ENCODE measurements at places on chromosomes 16 and 17.
A peak's percentile ranks its signal among the peaks of the same experiment; 100 is the strongest.

GRCh38 chr16:80056324-80056723 is 455.8 kb upstream of the MAF start:
- no peak for DNase-seq

GRCh38 chr16:50474138-50474537 is 74.1 kb upstream of the NKD1 start:
- peak; percentile 47 for DNase-seq

DNA sequence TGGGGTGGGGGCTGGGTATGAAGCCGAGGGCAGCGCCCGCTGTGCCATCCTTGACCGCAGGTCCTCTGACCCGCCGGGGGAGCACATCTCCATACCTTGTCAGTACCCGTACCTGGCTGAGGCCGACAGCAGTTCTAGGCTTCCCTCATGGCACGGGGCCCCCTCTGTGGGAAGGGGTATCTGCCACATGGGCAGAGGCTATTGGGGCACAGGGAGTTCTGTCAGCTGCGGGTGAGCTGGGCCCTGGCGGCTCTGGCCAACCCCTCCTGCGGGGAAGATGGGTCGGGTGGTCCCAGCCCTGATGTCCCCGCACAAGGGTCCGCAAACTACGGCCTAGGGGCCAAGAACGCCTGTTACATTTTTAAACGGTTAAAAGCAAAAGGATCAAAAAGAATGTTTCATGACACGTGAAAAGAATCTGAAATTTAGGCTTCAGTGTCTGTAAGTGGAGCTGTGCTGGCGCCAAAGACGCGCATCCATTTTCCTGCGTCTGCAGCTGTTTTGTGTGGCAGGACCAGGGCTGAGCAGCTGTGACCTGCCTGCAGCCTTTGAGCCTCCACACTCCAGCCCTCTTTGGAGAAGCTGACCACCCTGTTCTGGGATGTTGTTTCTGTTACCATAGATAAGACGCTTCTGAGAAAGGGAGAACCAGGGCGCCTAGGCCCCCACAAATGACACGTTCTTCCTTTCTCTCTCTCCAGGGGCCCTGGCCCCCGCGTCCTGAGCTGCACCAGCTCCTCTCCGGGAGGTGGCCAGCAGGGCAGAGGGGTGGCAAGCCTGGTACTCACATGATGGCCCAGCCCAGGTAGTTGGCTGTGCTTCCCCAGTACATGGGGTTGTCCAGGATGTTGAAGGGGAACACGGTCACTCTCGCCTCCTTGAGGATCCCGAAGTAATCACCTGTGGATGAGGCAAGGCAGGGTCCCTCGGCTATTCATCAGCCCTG is 12.7 kb upstream of the RASD1 start:
- DNase-seq = no peak

- DNase-seq = no peak
Observed at GRCh38 chr16:82201351-82201750, 31.3 kb upstream of the MPHOSPH6 start.

DNA sequence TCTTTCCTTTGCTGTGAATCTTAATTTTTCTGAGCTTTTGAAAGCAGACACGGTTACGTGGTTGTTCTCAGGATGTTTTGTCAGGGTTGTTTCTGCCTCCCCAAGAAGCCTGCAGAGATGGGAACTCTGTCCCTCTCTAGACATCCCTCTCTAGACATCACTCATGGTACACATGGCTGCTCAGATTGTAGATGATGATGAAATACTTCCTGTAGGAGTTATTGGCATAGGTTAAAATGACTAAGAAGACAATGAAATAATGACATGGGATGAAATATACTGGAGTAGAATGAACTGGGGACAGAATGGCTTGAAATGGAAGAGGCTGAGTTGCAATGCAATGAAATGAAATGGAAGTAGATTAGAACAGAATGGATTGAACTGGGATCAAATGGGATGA is 253.4 kb downstream of the SHISA9 start:
- no peak for DNase-seq

GRCh38 chr16:89001117-89002027 is 24.4 kb upstream of the CBFA2T3 start:
- no peak for DNase-seq

- peak; percentile 81 for DNase-seq
Observed at GRCh38 chr17:55356434-55357328, 65.0 kb downstream of the MMD start.

DNA sequence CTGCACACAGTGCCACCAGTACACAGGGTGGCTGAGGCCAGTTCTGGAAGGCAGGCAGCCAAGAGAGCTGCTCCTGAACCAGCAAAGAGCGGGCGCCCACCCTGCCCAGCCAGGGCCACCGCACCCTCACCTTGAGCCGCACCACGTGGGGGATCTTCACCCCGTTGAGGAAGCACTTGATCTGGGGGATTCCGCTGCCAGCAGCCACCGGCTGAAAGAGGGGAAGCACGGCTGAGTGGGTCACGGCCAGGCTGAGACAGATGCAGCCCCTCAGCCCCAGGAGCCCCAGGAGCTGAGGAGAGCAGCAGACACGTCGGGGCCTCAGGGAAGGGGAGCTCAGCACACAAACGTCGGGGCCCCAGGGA is 14.6 kb upstream of the CCDC154 start:
- no peak for DNase-seq

- no peak for DNase-seq
Observed at GRCh38 chr16:69482410-69482991, 58.1 kb downstream of the CYB5B start.

GRCh38 chr17:74176546-74177001 is 26.9 kb upstream of the RPL38 start:
- peak; percentile 66 for DNase-seq

DNA sequence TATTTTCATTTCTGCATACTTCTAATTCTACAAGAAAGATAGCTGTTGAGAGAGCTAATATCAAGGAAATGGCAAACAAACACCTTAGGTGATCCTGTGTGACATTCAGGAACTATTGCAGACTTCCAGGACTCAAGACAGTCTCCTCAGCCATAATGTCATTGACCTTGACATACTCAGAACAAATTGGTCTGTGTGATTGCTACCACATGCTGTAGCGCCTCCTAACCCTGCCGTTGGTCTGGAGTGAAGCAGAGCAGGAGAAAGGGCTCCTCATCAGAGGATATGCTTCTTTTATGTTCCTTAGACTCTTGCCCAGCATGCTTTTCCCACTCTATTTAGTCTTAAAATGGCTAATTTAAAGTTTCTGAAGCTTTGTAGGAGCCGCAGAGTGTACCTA is 194.2 kb upstream of the TBX2 start:
- no peak for DNase-seq

GRCh38 chr17:78422267-78422605 is 43.8 kb downstream of the PGS1 start:
- DNase-seq = no peak

DNA sequence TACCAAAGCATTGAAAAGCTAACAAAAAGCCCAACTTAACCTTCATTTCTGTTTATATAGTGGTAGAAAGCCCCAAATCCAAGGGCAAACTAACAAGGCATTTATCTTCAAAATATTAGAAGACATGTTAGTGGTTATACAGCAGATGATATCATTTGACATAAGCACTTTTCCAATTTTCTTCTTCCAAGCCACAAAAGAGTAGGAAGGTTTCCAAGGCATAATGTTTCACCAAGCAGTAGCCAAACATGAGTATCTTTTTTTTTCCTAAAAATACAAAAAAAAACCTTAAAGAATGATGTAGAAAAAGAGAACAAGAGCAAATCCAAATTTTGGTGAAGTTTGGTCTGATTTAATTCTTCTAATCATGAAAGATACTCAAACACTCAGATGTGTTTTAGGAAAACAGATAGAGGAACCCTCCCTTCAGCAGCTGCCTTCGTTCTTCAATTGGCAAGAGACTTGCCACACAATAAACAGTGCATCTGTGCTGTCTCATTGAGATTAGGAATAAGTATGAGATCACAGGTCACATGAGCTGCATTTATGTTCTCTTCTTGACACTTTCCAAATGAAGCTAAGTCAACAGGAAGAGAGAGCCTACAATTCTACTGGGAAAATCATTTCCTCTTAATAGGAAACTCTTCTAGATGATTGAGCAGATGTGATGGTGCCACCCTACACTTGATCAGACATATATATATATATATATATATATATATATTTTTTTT is 106.7 kb downstream of the TTC19 start:
- DNase-seq = no peak

DNA sequence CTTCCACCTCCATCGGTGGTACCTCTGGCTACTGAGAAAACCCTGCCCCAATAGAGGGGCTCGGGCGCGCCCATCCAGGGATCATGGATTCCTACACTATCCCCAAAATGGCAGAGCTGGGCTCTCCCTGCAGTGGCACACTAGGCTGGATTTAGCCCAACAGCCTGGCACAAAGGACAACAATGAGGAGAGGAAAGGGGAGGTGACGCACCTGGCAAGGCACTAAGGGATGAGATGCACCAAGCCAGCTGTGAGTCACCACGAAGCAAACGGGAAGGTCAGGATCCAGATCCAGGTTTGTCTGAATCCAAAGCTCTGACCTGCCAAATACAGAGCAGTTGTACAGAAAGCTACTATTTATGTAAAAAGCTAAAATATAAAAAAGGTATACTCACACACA is 18.1 kb downstream of the UBE2O start:
- DNase-seq = no peak

DNA sequence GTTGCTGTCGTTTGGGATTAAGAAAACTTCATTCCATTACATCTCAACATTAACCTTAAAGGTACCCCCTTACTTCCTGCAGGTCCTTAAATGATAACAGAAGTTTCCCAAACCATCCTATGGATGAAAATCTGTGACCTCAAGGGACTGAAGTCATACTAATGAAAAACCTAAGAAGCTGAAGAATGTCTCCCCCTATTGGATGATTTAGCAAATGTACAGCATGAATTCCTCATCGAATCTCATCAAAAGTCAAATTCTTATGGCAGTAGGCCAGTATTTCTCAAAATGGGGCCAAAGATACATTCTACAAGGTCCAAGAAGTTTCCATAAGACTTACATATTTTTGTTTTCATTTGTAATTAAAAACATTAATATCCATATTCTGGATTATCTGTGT is 13.5 kb downstream of the SCO1 start:
- DNase-seq = no peak

DNA sequence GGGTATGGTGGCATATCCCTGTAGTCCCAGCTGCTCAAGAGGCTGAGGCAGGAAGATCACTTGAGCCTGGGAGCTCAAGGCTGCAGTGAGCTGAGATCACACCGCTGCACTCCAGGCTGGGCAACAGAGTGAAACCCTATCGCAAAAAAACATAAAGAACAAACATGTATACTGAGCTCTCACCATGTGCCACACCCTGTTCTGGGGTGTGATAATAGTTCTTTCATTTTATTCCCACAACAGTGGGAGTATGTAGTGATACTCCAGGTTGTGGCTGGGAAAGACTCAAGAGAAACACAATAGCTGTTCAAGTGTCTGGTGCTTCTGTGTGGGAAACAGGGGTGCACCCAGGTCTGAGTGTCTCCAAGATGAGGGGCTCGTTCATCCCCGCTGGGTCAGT is 90.7 kb downstream of the SOCS1 start:
- no peak for DNase-seq

DNA sequence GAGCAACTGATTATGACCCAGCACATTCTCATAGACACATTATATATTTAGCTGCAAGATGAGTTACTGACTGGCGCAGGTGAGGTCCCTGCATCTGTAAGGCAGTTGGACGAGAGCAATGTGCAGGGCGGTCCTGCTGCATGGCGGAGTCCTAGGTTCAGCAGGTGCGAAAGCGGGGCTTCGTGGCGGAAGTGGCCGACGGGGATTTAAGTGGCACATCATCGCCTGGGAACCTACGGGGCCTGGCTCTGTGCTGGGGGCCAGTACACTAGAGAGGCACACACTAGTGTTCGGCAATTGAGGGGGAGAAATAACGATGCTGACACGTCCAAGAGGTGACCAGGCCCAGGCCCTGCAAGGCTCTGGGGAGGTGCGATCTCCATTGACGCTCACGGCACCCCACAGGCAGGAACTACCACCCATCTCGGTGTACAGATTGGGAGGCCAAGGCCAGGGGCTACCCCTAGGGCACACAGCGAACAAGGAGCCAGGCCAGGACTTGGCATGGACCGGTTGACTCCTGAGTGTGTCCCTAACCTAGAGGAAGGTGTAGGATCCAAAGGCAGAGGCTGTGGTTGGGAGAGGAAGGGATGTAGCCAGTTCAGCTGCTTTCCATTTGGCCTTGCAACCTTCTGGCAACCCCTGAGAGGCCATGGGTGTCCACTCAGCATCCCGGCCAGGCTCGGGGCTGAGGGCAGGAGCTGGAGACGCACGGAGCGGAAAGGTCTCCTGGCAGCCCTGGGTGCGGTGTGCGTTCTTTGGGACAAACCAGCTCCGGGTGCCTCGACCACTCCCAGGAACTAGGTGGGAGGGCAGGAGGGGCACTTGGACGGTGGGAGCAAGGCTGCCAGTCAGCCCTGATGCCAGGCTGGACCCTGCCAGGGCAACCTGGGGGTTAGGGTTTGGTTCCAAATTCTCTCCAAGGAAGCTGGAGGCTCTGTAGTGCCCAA is 103.9 kb upstream of the CREBBP start:
- no peak for DNase-seq

GRCh38 chr17:65593855-65594845 is 32.7 kb upstream of the AXIN2 start:
- peak; percentile 15 for DNase-seq

- no peak for DNase-seq
Observed at GRCh38 chr17:49242813-49243212, 12.2 kb upstream of the PHOSPHO1 start.

DNA sequence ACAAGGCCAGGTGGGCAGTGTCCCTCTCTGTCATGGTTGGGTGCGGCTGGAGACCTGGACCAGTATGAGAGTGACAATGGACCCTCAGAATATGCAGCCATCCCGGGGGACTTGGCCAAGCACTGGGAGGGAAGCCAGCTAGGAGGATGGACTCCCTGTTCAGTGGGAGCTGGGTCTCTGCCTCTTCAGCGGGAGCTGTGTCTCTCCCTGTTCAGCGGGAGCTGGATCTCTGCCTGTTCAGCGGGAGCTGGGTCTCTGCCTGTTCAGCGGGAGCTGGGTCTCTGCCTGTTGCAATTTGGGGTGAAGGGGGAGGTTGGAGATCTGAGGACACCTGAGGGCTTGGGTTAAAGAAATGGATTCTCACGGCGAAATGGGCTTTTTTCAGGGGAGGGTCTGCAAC is 3.8 kb upstream of the PRSS33 start:
- DNase-seq = no peak

DNA sequence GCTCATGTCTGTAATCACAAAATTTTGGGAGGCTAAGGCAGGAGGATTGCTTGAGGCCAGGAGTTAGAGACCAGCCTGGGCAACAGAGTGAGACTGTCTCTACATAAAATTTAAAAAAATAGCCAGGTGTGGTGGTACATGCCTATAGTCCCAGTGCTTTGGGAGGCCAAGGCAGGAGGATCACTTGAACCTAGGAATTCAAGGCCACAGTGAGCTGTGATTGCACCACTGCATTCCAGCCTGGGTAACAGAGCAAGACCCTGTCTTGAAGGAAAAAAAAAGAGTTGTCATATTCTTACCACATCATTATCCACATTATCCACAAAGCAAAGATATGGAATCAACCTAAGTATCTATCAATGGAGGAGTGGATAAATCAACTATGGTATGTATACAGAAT is 21.0 kb upstream of the MAPK3 start:
- no peak for DNase-seq

DNA sequence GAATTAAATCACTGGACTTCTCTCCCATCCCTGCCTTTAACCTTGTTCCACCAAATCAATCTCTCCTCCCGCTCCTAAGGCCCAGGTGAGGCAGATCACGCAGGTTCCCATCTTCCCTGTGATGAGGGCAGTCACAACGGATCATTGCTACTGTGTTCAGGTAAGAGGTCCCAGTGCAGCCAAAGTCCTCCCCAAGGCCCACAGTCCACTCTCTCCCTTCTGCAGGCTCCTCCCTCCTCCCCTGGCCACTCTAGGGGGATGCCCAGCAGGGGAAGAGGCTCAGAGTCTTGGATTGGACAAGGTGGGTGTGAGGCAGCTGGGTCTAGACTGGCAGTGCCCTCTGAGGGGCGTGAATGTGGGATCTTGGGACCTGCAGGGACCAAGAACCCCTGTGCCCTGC is 2.6 kb upstream of the ADGRG3 start:
- DNase-seq = no peak
